ENCODE measurements at places on chromosomes 16 and 17.

- DNase-seq: no peak
These were observed 62.1 kb downstream of the PLD6 start for GRCh38 chr17:17144061-17144460.

- DNase-seq: peak; percentile 69
These were observed 3.4 kb downstream of the SLC38A10 start for GRCh38 chr17:81291662-81292061.

GRCh38 chr16:85553436-85554113 is 59.5 kb upstream of the GSE1 start:
- DNase-seq: peak; percentile 25

DNA sequence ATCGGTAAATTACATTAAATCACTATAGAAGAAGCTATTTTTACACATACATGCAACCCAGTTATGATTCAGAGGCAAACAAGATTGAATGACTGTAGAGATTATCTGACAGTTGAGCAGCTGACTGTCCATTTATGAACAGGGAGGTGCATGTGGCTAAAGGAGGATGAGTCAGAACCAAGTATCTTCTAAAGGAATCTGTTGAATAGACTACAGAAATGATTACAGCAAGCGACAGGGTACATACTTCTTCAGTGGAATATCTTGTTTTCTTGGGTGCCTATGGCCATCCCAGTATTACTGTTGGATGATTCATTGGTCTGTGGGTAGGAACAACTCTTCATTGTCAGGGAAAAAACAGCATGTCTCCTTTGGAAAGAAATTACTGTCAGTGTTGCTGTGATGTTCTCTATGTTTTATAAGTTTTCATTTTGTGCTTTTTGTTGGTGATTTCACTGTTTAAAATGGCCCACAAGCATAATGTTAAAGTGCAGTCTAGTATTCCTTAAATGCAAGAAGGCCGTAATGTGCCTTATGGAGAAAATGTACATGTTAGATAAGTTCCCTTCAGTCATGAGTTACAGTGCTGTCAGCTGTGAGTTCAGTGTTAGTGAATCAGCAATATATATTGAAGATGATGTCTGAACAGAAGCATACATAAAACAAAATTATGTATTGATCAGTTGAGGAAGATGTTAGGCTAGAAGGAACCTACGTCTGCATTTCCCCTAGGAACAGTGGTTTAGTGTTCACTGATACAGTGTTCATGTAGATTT is 27.0 kb downstream of the CBFB start:
- DNase-seq: no peak

DNA sequence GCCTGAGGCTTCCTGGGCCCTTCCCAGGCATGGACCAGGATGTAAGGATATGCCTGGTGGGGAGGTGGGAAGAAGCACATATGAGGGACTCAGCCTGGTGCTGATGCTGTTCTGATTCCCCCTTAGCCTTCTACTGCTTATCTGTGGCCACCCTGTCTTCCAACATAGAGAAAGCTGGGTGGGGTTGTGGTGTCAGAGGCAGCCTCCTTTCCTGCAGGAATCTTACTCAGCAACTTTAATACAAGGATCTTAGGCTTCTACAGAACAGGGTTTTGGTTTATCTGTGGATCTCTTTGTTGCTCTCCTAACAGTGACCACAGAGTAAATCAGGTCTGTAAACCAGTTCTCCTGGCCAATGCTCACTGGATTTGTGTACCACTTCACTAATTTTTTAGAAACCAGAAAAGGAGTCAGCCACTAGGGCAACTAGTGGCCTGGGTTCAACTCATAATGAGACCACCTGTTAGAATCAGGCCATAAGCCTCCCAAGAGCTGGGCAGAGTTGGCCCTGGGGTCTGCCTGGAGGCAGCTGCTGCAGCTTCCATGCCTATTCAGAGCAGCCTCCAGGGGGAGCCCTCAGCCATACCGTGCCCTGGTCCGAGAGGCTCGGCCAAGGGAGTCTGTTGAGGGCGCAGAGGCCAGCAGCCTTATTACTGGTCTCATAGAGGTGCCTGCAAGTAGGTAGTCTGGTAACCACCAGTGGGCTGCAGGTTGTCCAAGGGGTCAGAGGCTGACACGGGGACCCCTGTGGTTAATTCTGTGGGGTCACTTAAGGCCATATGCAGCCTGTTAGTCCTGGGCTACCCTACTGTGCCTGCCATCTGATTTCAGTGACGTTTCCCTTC is 7.1 kb downstream of the HAS3 start:
- peak; percentile 50 for DNase-seq

- no peak for DNase-seq
These were observed 130.0 kb downstream of the CYB561 start for GRCh38 chr17:63316100-63316499.

- no peak for DNase-seq
These were observed 1343.7 kb upstream of the GOT2 start for GRCh38 chr16:60077861-60078260.

- no peak for DNase-seq
These were observed 47.7 kb downstream of the CCDC42 start for GRCh38 chr17:8696906-8697305.

DNA sequence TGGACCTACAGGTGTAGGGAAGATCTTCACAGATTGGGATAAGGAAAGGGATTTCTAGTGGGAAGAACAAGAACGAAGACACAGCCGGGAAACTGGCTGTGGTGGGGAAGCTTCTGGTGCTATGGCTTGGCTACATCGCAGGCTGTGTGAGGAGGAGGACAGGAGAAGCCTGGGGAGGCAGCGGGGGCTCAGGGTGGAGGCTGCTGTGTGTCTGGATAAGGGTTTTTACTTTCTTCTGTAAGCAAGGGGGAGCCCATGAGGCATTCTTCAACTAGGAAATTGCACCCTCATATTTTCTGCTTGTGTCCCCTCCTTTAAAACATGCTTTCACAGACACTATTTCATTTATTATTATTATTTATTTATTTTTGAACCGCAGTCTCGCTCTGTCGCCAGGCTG is 2.9 kb upstream of the RHBDF2 start:
- DNase-seq: no peak

DNA sequence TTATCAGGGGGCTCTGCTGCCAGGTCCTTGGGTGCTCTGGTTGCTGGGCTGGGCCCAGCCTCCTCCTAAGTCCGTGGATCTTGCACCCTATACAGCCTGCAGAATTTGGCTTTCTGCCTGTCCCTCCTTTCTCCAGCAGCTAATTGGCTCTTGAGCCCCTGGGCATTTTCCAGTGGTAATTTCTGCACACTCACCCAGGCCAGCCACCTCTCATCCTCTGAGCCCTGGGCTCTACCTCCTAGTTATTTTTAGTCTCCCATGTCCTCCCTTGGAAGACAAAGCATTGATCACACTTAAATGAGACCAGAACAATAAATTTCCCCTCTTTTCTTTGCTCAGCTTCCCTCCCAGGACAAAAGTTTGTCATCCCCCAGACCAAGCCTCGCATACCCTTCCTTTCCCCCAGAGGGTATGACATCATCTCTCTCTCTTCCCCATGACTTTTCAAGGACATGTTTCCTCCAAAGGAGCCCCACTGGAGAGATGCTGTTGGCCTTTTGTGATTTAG is 38.1 kb downstream of the C17orf75 start:
- no peak for DNase-seq

DNA sequence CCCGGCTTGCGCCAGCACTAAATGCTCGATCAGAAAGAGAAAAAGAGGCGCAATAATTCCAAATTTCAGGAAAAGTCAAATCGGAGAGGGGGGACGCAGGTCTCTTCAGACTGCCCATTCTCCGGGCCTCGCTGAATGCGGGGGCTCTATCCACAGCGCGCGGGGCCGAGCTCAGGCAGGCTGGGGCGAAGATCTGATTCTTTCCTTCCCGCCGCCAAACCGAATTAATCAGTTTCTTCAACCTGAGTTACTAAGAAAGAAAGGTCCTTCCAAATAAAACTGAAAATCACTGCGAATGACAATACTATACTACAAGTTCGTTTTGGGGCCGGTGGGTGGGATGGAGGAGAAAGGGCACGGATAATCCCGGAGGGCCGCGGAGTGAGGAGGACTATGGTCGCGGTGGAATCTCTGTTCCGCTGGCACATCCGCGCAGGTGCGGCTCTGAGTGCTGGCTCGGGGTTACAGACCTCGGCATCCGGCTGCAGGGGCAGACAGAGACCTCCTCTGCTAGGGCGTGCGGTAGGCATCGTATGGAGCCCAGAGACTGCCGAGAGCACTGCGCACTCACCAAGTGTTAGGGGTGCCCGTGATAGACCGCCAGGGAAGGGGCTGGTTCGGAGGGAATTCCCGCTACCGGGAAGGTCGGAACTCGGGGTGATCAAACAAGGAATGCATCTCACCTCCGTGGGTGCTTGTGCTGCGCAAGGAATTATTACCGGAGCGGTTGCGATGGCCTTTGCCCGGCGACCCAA is 4.0 kb upstream of the DLX4 start:
- no peak for DNase-seq

DNA sequence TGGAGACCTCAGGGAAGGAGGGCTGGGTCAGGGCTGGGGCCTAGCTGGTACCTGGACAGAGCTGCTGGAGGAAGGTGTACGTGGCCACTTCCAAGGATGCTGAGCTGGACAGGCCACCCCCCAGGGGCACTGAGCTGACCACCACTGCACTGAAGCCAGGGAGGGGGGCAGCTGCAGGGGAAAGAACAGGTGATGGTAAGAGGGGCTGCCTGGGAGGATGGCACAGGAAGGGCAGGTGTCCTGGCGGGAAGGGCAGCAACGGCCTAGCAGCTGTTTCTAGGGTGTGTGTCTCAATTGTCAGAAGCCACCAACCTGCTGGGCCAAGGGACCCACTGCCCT is 1.8 kb downstream of the GALK1 start:
- DNase-seq: no peak

GRCh38 chr17:15917021-15917437 is 27.9 kb upstream of the ADORA2B start:
- no peak for DNase-seq

- no peak for DNase-seq
These were observed 20.0 kb downstream of the HS3ST3B1 start for GRCh38 chr17:14320734-14321475.
